Keratinocyte (primary cell): ENCODE measurements at places on chromosomes 16 and 17.

DNA sequence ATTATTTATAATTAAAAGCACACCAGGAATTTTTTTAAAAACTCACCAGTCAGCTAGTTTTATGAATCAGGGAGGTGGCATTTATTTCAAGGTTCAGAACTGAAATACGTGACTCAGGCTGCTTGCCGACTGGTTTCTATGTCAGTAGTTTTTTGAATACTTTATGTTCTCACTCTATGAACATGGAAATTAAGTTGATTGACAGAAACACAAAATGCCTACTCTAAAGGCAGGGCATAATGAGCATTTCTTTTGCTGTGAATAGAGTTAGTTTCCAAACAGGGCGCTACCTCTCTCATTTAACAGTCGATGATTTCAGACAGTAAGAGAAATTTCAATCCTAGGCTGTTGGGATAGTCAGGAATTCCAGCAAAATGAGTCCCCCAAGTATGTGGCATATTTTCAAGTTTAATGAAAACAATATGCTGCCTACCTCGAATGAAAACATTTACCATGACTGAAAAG is 6.7 kb downstream of the HS3ST3B1 start:
- DNase-seq, result no peak

- no peak for DNase-seq
Observed at GRCh38 chr16:85228970-85229430, 116.7 kb upstream of the CIBAR2 start.

GRCh38 chr16:83160287-83161020 is 533.7 kb downstream of the CDH13 start:
- DNase-seq, result no peak

DNA sequence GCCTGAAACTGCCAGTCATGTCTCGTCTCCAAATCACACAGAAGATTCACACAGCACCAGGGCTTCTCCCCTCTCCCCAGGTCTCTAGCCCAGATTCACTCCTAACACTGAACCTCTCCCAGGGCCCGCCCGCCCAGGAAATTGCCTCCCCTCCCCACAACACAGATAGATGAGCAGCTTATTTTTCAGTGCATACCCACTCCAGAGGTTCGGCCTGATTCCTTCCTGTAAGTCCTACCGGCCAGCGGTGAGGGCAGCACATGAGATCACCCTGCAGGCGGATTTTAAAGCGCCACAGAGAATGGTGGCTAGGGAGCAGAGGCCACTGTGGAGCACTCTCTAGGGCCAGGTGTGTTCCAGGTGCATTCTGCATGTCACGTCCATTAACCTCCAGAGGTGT is 301.8 kb downstream of the IRF8 start:
- DNase-seq, result no peak

DNA sequence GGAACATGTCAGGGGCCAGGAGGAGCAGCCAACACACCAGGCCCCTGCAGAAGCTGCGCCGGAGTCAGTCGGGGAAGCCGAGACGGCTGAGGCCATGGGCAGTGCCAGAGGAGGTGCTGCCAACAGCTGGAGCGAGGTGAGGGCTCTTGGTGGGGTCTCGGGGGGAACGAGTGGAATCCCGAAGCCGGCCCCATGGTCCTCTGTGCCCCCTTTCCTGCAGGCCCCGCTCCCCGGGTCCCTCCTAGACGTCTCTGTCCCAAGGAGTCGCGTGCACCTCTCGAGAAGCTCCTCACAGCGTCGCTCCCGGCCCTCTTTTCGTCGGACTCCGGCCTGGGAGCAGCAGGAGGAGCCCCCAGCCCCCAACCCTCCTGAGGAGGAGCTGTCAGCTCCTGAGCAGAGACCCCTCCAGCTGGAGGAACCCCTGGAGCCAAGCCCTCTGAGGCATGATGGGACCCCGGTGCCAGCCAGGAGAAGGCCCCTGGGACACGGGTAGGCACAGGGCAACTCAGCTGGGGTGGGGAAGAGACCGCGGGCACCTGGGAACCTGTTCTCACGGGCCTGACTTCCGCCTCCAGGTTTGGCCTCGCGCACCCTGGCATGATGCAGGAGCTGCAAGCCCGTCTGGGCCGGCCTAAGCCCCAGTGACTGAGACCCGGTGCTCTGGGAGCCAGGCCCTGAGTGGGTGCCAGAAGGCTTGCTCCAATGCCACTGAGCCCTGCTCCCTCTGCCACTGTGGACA is 3.6 kb downstream of the APOBR start:
- no peak for DNase-seq

DNA sequence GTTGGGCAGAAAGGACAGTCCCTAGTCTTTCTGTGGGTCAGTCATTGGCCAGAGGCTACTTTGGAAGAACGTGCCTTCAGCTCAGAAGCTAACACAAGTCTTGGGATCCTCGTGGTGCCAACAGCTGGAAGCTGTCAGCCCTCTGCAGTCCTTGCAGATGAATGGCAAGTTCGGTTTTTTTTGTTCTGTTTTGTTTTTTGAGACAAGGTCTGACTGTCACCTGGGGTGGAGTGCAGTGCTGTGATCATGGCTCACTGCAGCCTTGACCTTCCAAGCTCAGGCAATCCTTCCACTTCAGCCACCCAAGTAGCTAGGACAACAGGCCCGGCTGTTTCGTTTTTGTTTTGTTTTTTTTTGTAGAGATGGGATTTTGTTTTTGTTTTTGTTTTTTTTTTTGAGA is 149.4 kb downstream of the SPECC1 start:
- no peak for DNase-seq

- DNase-seq, result no peak
Observed at GRCh38 chr17:15413101-15413771, 54.2 kb downstream of the CDRT4 start.

DNA sequence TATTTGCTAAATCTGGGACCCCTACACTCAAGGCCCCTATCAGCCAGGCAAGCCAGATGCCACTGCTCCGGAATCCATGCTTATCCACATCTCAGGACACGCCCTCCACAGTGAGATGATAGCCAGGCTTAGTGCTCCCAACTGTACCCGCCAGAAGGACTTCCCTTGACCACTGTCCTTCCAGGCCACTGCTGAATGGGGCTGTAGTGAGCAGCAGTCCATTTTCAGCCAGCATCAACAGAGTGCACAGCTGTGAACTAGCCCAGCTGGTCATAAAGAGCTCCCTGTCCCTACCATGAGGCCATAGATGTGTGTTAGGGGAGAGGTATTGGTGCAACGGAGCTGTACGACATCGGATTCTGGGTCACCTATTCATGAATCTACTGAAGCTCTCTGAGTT is 13.0 kb upstream of the MED9 start:
- DNase-seq, result no peak

- no peak for DNase-seq
Observed at GRCh38 chr17:70912716-70913485, 743.6 kb downstream of the KCNJ2 start.

DNA sequence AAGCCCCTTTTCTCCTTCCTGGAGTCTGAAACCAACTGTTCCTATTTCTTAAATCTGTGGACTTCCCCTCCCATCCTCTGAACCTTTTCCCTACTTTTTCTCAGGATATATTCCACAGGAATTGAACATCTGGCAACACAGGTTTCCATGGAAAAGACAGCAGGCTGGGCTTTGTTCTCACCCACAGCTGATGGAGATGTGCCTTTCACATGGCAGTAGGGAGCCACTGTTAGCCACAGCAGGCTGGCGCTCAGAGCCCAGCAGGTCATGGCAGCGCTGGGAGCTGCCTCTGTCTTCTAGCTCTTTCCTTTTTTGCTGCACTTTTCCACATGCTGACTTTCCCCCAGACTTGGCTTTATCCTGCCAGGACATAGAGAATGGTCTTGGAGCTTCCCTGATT is 116.4 kb upstream of the NLRP1 start:
- DNase-seq, result no peak

DNA sequence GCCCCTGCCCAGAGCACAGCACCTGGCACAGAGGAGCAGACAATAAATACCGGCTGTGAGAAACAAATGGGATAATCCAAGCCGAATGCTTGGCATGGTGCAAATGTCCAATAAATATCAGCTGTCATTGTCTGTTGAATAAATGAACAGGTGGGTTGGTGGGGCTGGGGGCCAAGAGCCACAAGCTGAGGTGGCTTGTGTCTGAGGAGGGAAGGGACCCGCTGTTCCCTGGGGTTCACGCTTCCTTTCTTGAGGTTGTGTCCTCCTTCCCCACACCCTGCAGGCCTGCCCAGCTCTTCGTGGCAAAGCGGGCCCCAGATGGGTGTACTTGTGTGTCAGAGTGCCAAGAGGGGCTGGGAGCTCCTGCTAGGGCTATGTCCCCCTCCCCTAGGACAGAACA is 38.6 kb downstream of the ARHGAP27 start:
- DNase-seq, result no peak

DNA sequence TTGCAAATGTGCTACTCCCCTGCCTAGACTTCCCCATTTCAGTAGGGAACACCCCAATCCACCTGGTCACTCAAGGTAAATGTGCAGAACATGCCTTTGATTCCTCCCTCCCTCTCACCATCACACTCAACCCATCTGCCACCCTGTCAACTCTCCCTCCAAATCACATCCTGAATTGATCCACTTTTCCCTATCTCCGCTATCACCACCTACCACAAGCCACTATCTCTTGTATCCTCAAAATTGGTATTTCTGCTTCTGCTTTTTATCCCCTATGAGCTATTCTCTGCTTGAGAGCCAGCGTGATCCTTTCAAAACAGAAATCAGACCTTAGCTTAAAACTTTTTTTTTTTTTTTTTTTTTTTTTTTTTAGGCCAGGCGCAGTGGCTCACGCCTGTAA is 5.4 kb upstream of the NOL11 start:
- DNase-seq, result no peak

- DNase-seq, result no peak
Observed at GRCh38 chr17:7241783-7242716, at the start of gene GABARAP. TSS of gene GABARAP (minus strand) at chr17:7242449. CDS start at chr17:7242330, 119 bp downstream.
